ENCODE measurements at places on chromosomes 2 and 18. TPM values are rescaled to one million over a fixed set of nuclear protein-coding genes. Genes with fewer than 3 reads are reported as not detected.
A peak's percentile ranks its signal among the peaks of the same experiment; 100 is the strongest.

GRCh38 chr18:13284330-13285027, 65.9 kb downstream of the LDLRAD4 start:
- no peak for DNase-seq

DNA sequence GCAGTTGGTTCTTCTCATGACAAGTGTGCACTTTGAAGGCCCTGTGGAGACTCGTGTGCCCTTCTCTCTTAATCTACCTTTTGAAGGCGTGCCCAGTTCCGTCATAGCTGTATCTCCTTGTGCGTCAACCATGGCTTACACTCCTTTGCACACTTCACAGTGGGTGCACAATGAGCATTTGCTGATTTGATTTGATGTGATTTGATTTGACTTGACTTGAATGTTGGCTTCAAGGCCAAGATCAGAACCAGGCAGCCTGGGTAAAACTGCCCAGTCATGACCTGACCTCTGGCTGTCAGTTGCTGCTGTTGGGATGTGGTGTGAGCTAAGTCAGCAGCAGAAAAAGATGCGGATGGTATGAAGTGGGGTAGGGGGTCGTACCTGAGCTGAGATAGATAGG, 670.3 kb upstream of the HS6ST1 start:
- DNase-seq, result no peak

DNA sequence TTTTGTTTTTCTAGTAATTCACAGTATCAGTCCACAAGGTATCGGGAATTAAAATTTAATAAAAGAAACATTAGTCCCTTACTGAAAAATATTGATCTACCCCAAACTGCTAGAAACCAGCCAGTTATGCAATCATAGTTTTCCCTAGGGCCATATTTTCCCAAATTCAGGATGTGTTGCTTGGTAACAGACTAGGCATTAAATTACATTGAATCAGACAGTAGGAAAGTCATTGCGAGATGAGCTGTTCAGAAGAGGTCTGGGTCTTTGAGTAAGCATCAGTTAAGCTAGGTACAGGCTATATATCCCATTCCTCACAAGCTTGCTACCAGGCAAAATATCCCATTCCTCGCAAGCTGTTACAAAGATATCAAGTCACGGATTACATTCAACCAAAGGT, 123.0 kb upstream of the CCDC150 start:
- DNase-seq, result no peak

GRCh38 chr2:152729844-152730243, 11.4 kb downstream of the ARL6IP6 start:
- DNase-seq, result no peak

DNA sequence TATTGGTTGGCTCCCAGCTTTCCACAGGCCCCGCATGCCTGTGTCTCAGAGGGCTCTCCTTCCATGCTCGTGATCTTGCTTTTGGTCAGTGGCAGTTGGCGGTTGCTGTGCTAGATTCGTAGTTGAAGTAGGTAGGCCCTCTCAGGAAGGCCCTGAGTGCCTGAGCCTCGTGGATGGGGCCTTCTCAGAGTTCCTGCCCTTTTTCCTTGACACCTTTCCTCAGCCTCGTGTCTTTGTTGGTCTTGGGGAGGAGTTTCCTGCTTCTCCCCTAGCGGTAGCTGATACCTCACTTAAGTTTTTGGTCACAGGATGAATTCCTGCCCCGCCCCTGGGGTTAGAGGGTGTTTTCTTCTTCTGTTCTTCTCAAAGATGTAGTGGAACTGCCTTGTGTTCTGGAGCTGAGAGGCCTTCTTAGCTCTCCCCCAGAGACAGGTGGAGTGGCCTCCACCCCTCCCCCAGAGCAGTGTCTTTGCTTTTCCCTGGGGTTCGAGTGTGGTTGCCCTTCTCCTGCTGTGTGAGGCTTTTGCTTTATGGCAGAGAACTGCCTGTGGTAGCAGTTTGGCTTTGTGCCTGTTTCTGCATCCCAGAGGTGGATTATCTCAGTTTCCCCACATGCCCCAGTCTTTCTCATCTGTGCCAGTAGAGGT, 94.8 kb downstream of the ZNF407 start:
- no peak for DNase-seq

- no peak for DNase-seq
Measured at GRCh38 chr2:108446703-108447102, 2.3 kb upstream of the GCC2 start.

GRCh38 chr2:80894486-80894885, 589.9 kb upstream of the LRRTM1 start:
- no peak for DNase-seq

- no peak for DNase-seq
Measured at GRCh38 chr18:58335821-58336220, 291.8 kb downstream of the NEDD4L start.

DNA sequence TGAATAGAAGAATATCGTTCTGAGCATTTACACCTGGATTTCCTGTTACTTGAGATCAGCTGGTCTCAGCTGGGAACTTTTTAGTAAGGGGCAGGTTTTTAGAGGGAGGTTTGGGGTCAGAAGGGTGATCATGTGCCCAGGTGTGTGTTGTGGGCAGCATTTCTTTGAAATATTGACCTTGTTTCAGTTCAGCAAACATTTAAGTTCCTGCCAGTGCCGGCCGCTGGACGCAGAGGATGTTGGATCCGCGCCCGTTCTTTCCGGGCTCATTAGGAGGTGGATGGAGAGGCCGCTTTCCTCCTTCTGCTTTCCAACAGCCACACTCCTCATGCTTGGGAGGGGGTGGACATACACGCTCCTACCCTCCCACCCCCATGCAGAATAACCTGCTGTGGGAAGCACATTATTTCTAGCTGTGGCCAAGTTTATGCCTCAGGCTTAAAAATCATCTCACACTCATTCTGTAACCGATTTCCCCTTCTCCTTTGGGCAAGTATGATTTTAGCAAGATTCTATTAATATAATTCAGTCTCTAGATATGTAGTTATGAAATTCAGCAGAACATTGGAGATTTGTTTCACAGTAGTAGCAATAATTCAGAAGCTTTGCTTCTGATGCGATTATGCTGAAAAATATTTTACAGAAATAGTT, 131.4 kb downstream of the ZNF236 start:
- peak; percentile 76 for DNase-seq

DNA sequence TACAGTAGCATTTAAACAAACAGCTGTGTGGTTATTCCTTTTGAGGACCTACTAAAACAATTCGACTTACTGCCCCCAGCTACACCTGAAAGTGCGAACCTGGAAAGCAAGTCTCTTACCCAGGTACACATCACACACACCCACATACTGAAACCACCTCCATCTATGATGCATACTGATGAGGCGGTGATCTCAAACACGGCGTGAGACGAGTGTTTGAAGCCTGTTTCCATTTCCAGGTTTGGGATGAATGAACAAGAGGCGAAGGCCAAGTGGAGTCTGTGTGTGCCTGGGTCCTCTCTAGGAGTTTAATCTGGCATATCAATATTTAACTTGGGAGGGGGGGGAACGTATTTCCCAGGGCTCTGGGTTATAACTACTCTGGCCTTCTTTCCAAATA, 1.6 kb downstream of the TMEM185B start:
- DNase-seq, result no peak

DNA sequence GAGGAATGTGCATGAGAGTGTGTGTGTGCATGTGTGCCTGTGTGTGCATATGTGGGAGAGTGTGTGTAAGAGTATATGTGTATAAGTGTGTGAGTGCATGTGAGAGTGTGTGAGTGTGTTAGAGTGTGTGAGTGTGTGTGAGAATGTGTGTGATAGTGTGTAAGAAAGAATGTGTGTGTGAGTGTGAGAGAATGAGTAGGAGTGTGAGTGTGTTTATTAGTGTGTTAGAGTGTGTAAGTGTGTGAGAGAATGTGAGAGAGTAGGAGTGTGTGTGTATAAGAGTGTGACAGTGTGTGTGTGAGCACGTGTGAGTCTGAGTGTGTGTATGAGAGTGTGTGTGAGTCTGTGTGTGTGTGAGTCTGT, 21.2 kb downstream of the GYPC start:
- DNase-seq, result no peak

DNA sequence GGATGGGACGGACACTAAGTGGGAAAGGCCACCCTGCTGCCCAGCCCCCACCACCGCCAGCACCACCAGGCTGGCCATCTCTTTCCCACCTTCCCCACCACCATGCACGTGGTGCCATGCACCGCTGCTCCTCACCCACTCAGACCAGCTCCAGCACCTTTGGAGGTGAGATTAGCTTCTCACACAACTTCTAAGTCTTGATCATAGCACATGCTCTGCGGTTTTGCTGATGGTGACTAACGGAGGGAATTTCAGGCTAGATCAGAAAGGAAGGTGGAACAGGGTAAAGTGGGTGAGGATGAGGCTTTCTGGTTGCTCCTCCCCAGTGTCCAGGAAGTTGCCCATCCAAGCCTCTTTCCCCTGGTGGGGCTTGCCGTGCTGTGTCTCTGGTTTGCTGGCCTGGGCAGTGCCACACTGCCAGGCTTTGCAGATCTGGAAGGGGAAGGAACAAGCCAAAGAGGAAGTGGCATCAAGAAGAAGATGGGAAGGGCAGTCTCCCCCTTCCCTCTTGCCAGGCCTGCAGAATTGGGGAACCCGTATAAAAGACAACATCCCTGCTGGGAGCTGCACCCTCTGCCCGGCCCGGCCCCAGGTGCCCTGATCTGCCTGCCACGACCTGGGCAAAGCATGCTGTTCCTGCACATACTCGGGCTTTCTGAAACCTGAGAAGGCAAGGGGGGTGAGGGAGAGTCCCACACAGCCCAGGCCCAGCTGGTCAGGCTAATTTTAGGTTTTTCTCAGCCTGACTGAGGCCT, 44.3 kb upstream of the CAB39 start:
- DNase-seq, result no peak

- no peak for DNase-seq
Measured at GRCh38 chr2:162241571-162241970, 1.7 kb downstream of the FAP start.

- DNase-seq, result peak; percentile 61
Measured at GRCh38 chr2:33598561-33599174, 431 bp downstream of the FAM98A start.

- no peak for DNase-seq
Measured at GRCh38 chr18:508835-509234, 8.3 kb upstream of the COLEC12 start.

GRCh38 chr2:36951027-36951518, 15.3 kb downstream of the STRN start:
- DNase-seq, result no peak

DNA sequence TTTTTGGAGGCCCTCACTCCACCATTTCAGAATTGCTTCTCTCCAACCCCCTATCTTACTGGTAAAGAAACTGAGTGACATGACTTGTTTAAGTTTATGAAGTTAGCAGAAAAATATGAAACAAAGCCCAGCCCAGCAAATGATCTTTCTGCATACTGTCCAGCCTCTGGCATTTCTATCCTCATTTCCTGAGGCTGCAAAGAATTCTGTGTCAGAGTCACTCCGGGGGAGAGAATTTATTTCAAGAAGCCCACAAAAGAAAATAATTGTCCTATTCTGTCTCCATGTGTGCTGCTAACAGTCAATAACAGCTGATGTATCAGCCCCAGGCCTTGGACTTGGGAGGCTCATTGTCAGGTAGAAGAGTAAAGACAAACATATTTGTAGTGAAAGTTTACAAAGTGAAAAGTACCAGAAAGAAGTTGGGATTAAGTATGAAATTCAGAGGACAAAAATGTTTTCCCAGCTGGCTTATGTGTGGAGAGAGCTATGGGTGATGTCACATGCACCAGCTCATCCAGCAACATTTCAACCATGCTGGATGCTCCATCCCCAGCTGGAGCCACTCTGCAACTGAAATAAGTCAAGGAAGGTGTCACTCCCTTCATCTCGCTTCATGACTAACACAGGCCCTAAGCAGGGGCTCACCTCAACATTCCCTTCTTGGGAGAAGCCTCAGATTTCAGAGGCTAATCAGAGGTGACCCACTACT, 42.3 kb downstream of the TRABD2A start:
- no peak for DNase-seq

DNA sequence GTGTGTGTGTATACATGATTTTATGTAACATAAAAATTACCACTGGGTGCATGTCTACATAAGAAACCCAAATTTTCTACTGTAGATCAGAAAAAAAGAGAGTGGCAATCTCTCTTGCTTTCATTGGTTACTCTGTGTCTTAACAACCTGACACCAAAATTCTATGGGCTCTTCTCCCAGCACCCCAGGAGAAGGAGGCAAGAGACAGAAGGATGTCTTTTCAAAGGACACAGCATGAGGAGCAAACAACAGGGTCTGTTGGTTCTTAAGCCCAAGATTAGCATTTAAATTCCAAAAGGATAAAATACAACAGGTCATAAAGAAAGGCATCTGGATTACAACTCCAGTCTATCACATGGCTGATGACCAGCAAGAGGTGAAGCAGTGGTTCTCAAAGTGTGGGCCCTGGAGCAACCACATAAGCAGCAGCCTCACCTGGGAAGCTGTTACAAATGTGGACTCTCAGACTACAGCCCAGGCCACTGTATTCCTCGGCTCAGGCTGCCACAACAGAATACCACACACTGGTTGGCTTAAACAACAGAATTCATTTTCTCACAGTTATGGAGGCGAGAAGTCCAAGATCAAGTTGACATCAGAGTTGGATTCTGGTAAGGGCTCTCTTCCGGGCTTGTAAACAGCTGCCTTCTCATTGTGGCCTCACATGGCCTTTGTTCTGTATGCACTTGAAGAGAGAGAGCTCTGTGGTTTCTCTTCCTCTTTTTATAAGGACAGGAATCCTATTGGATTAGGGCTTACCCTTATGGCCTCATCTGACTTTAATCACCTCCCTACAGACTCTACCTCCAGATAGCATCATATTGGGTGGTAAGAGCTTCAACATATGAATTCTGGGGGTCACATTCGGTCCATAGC, 79.8 kb upstream of the RNF152 start:
- no peak for DNase-seq

Gene CRACDL
- 1.6 TPM for polyA plus RNA-seq

Gene PLEK
- 0.03 TPM for polyA plus RNA-seq

Gene SCN7A
- not detected for polyA plus RNA-seq

Gene KCNJ13
- not detected for polyA plus RNA-seq

Gene SPP2
- not detected for polyA plus RNA-seq

Gene GMCL1
- 3.8 TPM for polyA plus RNA-seq

Gene MAP3K19
- not detected for polyA plus RNA-seq

Gene ACOXL
- not detected for polyA plus RNA-seq
